ENCODE measurements at places on chromosomes 3 and 15. TPM values are rescaled to one million over a fixed set of nuclear protein-coding genes. Genes with fewer than 3 reads are reported as not detected.

Gene PPP1R14D
- not detected for total RNA-seq

Gene GNAT1
- not detected for total RNA-seq

Gene OCA2
- not detected for total RNA-seq

Gene BUB1B
- 59.3 TPM for total RNA-seq

Gene MYZAP
- not detected for total RNA-seq

Gene MNS1
- 0.80 TPM for total RNA-seq

GRCh38 chr15:63736287-63736686 is 97.5 kb downstream of the HERC1 start:
- no peak for DNase-seq

GRCh38 chr15:83012076-83012426 is 612 bp upstream of the C15orf40 start:
- DNase-seq = no peak

DNA sequence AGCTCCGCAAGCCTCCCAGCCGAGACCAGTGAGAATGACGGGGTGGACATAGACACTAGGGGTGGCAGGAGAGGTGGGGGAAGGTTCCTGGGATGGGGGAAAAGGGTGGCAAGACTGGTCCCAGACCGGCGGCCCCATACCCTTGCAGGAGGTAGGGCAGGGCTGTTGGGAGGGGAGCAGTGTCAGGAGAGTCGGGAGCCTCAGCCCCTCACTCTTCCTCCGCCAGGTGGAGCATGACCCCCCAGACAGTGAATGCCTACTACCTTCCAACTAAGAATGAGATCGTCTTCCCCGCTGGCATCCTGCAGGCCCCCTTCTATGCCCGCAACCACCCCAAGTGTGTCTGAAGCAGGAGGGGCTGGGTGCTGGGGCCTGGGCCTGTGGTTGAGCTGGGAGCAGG is 8.7 kb upstream of the PSMD2 start:
- no peak for DNase-seq

- DNase-seq = no peak
These were observed 79.7 kb downstream of the OTOL1 start for GRCh38 chr3:161576311-161576710.

GRCh38 chr3:179969525-179969924 is 67.2 kb downstream of the PEX5L start:
- no peak for DNase-seq

- DNase-seq = no peak
These were observed 133.0 kb upstream of the NR2E3 start for GRCh38 chr15:71677352-71677751.

DNA sequence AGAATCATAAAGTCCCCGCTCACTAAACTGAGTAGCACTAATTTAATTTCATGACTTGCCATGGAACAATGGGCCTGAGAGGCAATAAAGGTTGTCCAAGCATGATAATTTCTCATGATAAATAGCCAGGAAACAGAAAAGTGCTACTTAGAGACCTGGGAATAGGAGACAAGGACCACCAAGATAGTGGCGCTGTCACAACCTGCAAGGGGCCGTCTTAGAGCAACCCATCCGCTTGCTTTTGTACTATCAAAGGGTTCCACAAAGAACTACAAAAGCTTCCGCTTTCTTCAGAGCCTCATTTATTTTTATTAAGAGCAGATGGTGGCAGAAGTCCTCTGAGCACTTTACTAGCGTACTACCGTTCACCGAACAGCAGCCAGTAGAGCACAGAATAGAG is 421.7 kb upstream of the GRM7 start:
- no peak for DNase-seq

DNA sequence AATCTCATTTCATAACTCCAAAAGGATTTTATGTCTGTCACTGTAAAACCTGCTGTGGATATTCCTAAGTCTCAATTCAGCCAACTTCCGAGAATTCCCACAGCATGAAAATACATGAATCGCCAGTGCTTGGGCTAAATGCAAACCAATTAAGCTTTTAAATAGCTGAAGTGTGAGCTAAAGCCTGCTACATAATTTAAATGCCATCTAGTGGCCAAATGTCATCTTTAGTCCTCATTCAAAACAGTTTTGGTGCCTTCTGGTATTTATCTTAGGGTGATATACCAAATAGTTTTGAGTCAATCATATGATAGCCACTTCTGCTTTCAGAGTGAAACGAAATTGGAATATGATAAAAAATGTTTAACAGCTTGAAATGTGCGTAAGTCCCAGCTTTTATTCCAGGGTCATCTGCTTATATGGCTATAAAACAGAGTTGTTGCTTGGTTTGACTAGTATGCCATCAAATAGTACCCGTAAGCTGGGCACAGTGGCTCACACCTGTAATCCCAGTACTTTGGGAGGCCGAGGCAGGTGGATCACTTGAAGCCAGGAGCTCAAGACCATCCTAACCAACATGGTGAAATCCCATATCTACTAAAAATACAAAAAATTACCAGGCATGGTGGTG is 41.8 kb upstream of the CCNL1 start:
- DNase-seq = no peak

GRCh38 chr15:88628018-88628654 is 7.0 kb downstream of the AEN start:
- DNase-seq = no peak

DNA sequence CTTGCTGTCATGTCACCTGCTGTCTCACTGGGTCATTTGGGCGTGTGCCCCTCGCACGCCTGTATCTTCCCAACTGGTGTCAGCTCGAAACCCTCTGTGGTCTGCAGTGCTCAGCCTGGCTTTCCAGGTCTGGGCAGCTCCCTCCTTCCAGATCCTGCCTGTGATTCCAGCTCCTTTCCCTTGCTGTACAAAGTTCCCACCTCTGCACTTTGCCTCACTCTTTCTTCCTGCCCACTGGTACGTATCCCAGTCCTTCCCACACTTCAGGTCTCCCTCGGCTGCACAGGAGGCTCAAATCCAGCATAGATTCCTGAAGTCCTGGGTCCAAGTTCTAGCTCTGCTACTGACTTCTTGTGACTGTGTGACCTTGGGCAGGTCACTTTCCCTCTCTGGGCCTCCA is 2.1 kb upstream of the PAQR5 start:
- no peak for DNase-seq

- DNase-seq = no peak
These were observed 52.6 kb upstream of the RAB6B start for GRCh38 chr3:133948131-133948810.
